ENCODE measurements at places on chromosomes 1 and 21. TPM values are rescaled to one million over a fixed set of nuclear protein-coding genes. Genes with fewer than 3 reads are reported as not detected.

Gene SMIM1
- 82.9 TPM for total RNA-seq

Gene RGS1
- 0.37 TPM for total RNA-seq

Gene FCRL6
- 0.54 TPM for total RNA-seq

Gene GFI1
- total RNA-seq = 0.45 TPM

Gene RGS8
- total RNA-seq = not detected

Gene SLAMF7
- 0.41 TPM for total RNA-seq

DNA sequence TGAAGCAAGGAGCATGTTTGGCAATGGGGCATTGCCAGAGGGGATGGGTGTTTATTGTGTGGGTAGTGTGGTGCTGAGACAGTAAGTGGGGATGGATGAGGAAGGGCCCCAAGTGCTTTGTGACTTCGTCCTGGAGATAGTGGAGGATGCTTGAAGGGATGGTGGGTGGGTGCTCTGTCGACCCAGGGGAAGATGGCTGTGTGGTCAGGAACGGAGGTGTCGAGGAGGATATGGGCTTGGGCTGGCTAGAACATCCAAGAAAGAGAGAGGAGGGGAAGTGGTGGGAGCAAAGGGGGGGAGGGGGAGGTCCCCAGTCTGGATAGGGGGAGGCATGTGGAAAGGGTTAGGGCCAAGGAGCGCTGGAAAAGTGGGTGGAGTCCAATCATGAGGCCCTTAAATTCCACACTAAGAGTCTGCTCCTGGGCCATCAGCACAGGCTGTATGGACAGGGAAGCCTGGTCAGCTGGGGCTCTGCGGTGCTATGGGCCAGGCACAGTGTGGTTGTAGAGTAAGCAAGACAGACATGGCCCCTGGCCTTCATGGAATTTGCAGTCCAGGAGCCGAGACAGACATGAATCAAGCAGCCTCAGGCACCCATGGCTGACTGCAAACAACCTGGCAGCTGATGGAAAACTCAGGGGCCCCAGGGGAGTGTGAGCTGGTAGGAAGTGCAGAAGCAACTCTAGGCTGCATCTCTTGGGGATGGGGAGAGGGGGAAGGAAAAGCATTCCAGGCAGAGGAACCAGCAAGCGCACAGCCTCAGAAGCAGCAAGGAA is 36.3 kb downstream of the EDN2 start:
- DNase-seq = no peak

DNA sequence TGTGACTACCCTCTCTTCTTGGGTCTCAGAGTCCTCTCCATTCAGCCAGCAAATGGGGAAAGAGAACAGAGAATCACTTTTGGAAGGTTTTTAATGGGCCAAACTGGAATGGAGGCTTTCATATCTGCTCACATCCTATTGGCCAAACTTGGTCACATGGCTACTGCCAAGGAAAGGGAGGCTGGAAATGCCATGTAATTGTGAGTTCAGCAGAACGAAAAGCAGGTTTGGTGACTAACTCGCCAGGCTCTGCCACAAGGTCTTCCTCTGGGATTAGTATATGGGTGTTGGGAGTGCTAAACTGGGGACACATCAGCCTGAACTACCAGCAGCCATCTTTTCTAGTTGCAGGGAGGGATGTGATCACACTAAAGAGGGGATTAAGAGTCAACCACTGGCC is 19.2 kb downstream of the RD3 start:
- DNase-seq = no peak

DNA sequence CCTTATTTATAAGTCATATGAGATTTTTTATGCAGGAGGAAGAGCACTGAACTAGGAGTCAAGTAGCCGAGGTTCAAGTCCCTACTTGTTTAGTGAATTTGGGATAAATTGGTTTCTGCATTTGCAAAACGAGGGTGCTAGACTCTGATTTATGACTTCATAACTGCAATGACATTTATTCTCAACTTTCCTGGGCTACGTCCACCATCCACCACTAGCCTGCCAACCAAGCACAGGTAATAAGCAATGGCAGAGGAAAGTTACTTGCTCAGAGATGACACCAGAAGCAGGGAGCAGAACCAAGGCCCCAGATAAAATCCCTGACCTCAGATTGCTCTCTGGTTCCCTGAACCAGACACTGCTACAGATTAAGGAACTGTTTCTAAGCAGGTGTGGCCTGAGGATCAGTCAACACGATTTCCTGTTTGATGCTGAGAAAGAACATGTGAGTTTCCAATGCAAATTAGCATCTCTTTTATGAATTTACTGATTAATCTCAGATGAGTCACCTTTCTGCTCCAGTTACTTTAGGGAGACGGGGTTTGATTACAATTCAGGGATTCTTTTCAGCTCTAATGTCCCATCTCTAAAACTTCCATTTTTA is 52.7 kb downstream of the PLPP3 start:
- no peak for DNase-seq

GRCh38 chr1:72371259-72372035 is 89.1 kb upstream of the NEGR1 start:
- DNase-seq = no peak

DNA sequence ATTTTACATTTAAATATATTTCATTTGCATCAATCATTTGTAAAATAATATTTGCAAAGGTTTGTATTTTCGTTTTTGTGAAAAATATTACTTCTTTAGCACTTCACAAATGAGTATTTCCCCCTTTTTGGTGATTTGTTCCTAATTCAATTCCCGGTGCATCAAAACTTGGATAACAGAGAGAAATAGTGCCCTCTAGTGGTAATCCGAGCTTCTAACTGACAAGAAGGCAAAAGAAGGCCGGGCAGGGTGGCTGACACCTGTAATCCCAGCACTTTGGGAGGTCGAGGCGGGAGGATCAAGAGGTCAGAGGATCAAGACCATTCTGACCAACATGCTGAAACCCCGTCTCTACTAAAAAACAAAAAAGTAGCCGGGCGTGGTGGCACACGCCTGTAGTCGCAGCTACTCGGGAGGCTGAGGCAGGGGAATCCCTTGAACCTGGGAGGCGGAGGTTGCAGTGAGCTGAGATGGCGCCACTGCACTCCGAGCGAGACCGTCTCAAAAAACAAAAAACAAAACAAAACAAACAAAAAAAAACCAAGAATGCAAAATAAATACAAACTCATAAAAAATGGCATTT is 137.7 kb downstream of the COL11A1 start:
- no peak for DNase-seq

DNA sequence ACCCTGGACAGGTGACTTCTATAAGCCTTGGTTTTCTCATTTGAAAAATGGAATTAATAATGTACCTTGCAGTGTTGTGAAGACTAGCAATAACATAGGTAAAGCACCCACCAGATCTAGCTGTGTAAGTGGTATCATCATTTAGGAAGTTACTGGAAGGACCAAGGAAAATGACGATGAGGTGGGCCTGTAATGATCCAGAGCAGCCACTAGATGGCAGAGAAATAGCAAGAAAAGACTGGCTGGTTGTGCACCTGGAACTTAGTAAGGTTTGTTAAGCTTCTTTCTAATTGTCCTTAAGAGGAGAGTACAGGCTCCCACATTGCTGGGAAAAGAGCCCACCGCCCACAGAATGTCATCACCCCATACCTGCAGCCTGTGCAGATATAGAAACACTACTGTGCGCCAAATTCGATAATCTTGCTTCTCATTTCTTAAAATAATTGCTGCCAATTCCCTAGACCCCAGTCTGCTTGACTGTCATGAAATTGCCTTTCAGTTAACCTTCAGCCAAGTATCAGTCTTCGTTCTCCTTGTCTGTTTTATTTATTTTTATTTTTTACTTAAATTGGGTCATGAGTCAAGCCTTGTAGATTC is 37.2 kb downstream of the WNT4 start:
- DNase-seq = no peak

- DNase-seq = no peak
These were observed 116.8 kb upstream of the FAM78B start for GRCh38 chr1:166283600-166283999.

DNA sequence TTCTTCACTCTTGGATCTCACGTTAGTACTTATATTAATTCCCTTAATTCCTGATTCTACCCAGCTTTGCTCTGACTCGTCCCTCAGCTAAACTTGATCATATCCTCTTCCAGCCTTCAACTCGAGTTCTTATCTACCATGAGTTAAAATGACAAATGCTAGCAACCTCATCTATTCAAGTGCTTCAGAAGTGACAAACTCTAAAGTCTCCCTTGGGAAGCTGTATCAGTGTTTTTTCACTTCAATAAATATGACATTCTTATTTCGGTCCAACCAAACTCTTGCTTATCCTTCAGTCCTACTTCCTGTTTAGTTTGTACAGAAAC is 75.3 kb downstream of the FOXJ3 start:
- DNase-seq = no peak

GRCh38 chr1:67336157-67336556 is 28.5 kb downstream of the IL12RB2 start:
- no peak for DNase-seq

DNA sequence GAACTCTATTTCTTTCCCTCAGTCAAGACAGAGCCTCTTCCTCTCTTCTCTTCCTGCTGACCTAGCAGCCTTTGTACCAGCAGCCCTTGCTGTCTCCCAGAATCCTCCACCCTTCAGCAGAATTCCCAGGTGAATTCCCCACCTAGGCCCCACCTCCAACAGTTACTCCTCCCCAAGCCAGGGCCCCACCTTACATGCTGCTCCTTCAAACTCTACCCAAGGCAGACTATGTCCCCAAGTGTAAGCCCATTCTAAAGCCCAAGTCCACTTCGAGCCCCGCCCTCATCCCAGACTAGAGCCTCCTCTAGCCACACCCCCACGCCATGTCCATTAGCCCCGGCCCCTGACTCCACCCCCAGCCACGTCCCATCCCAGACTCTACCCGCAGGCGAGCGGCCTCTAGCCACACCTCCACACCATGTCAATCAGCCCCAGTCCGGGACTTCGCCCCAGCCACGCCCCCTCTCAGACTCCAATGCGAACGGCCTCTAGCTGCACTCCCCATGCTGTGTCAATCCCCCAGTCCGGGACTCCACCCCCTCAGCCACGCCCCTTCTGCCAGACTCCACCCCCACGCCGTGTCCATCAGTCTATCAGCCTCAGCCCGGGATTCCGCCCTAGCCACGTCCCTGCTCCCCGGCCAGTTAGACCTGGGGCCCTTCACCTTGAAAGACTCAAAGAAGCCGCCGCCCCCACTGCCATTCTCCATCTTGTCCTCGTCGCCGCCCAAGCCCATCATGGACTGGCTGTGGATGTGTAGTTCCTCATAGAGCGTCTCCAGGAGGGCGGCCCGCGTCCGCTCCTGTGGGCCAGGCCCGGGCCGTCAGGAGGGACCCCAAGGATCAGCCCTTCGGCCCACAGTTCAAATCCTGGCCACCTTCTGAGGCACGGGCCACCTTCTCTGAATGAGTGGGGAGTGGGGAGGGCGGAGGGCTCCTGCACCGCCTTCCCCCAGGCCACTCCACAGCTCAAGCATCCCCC is 61.3 kb downstream of the RAP1GAP start:
- DNase-seq = peak; percentile 91

DNA sequence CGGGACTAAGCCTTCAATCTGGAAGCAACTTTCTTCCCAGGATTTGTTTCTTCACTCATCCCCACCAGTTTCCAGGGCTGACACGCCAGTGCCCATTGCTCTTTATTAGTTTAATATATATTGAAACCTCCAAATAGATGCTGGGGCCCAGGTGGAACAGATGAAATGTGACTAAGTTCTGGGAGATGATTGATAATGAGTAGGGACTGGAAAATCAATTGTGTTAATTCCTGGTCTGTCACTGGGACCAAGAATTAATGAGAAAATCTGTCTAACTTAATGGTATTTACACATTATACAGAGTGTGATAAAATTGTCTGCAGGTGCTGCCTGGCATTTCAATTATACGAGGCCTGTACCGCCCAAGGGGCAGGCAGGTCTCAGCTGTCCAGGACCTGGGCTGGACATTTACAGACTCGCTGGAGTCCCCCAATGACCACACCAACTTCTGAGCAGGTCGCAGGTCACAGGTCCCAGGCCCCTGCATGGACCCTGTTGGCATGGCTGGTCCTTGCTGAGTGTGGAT is 35.8 kb downstream of the UBIAD1 start:
- no peak for DNase-seq

DNA sequence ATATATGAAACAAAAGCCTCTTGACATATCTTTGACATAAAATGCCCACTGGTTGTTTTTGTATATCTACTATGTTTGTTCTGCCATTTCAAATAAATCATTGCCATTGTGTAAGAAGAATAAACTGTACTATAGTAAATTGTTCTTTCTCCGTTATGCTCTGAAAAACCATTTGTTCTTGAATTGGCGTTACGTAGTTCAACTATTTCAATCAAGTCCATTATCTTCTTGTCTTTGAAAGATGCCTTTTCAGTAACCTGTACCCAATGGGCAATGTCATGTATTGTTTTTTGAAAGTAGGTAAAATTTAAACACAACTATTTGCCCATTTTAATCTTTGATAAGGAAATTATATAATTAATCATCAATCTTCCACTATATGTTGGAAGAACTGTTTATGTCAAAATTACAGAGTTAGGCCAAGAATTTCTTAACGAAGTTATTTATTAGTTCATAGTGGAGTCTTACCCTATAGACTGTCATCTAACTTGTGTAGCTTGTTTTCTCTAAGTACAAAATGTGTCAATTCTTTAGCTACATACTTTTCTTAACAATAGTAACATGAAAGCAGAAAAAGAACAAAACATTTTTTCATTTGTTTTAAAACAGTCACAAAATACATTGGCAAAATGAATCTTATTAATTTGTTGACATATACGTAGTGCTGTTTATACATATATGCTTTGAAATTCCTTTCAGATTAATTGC is 294.8 kb downstream of the PTPRC start:
- no peak for DNase-seq

- DNase-seq = no peak
These were observed 26.2 kb downstream of the ACOT11 start for GRCh38 chr1:54574158-54574778.

DNA sequence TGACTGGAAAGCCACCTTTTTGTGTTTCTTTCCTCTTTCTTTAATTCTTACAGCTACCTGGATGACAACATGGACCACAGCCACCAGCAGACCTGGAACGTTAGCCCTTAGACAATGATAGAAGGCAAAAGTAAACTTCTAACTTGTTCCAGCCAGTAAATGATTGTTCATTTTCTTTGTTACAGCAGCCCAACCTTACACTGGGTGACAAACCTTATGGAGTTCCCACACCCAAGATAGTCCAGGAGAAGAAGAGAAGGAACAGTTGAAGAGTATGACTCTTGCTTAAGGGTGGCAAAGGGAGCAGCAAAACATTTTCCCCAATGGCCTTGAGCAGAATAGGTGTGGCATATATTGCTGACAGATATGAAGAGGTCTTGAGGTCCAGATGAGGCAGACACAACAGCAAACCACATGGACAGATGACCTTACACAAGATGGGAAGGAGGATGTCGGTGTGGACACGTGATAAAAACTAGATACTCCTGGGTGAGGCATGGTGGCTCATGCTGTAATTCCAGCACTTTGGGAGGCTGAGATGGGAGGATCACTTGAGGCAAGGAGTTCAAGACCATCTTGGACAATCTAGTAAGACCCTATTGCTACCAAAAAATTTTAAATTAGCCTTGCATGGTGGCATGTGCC is 11.8 kb upstream of the FAM76A start:
- no peak for DNase-seq

- no peak for DNase-seq
These were observed 1119.1 kb downstream of the AMY1C start for GRCh38 chr1:104868794-104869193.

DNA sequence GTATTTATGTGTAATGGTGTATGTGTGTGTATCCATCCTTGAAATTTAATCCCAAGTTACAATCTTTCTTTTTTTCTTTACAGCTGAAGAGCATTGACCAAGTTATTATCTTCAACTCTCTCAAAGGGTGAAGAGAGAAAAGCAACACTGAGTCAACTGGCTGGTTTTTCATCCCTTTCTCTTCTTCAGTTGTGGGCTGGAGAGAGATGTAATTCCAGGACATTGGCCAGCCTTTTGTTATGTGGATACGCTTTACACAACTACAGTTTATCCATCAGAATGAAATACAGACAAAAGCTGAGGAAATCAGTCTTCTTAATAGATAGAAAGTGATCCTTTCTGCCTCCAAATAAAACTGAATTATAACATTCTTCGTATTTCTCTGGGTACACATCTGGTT is 357.0 kb upstream of the NCAM2 start:
- DNase-seq = no peak

Measured in right cardiac atrium (tissue), 5 donors.